ENCODE measurements at places on chromosomes 16 and 17.

- no peak for DNase-seq
Observed at GRCh38 chr17:19570544-19571062, 36.9 kb downstream of the SLC47A1 start.

DNA sequence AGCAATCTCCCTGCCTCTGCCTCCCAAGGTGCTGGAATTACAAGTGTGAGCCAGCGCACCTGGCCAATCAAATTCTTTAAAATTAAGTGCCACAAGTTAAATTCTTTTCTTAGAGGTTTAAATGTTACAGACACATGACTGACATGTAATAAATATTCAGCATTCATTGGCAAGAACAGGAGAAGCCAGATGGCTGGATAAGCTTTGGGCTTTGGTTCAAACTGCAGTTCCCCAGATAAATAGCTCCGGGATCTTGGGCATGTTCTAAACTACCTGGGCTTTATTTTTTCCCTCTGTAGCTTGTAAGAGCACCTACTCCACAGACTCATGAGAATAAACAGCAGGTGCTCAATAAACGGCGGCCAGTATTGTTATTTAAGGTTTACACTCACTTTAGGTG lies 34.1 kb downstream of the ABAT start:
- no peak for DNase-seq

DNA sequence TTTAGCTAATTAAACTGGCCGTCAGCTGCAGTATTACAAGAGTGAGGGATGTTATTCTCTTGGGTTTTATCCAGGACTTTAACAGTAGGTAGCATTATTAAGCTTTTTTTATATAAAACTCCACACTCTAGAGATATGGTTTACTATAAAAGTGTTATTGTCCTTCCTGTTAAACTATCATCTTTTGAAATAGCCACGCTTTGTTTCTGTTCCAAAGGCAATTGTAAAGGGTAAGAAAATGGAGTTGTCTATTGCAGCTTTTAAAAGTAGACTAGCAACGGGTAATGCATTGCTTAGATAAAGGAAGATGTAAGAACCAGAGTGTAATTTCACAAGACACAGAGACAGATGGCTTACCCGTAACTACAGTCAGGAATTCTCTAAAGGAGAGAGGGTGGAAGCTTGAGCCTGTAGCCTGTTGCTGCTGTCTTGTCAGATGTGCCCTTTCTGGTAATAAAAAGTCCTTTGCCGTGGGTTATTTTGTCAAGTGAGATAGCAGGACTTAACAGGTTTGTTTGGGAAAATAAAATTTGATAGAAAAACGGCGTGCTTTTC lies 56.4 kb downstream of the WWOX start:
- DNase-seq = no peak

- no peak for DNase-seq
Observed at GRCh38 chr17:57284984-57285646, 28.8 kb downstream of the MSI2 start.

- DNase-seq = no peak
Observed at GRCh38 chr17:38671939-38672720, 2.6 kb downstream of the EPOP start.

- no peak for DNase-seq
Observed at GRCh38 chr17:66612993-66613392, 221.9 kb upstream of the CACNG5 start.

DNA sequence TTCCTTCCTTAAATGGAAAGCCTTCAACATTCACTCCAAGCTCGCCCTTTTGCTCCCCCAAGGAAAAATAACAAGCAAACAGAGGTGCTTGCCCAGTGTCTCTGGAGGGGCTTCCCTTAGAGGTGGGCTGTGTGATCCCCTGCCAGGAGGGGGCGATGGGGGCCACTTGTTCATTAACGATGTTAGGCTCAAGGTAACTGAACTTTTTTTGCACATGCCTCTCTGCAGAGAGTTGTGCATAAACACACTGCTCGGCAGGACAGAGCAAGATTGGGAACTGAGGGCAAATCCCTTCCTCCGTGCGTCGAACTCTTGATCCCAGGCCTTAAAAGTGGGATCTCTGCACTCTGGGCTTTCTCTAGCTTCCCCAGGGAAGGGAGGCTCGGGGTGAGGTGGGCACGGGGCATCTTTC lies 15.5 kb upstream of the NAGLU start:
- no peak for DNase-seq

GRCh38 chr16:84082110-84082509 lies 34.6 kb downstream of the MBTPS1 start:
- DNase-seq = no peak

DNA sequence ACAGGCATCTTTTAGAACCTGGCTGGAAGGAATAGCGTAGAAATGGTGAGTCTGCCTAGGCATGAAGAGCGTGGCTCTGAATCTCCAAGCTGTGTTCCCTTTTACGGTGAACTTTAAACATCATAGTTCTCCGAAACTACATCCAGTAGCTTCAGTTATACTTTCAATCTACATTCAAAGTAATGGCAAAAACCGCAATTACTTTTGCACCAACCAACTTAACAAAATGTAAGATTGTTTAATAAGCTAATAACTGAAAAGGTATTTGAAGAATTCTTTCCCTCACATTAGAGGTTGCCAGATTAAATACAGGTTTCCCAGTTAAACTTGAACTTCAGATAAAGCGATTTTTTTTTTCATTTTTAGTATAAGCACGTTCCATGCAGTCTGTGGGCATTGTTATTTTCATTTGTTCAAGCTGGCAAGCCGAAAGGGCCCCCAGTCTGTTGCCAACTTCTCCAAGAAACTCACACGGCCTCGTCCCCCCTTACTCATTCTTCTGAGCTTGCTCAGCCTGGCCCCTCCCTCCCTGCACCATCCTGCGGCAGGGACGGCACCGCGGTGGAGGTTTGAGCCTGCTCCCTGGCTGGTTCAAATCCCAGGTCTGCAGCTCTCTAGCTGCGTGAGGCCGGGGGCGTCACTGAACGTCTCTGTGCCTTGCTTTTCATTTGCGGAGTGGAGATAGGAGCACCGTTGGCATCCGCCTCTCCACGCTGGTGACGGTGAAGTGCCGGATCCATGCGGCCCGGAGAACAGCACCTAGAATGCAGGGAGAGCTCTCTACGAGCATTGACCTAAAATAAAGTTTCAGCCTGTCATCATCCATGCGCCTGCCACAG lies 3.5 kb upstream of the MTHFSD start:
- DNase-seq = no peak

GRCh38 chr16:80710918-80711317 lies 93.5 kb downstream of the CDYL2 start:
- DNase-seq = no peak

DNA sequence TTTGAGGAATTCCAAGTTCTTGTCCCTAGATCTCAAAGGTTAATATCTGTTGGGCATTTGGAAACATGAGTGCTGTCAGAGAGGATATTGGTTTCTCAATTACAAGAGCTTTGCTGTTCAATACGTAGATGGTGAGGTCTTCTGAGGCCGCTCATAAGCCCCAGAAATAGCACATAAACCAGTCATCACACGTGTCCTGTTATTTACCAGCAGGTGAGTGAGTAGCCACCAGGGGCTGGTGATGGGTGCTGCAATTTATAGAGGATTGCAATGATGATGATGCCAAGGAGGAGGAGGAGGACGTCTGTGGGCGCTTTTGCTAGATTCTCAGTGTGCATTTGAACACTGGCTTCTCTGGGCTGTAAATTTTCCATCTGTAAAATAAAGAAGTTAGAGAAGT lies 89.0 kb downstream of the SALL1 start:
- no peak for DNase-seq

DNA sequence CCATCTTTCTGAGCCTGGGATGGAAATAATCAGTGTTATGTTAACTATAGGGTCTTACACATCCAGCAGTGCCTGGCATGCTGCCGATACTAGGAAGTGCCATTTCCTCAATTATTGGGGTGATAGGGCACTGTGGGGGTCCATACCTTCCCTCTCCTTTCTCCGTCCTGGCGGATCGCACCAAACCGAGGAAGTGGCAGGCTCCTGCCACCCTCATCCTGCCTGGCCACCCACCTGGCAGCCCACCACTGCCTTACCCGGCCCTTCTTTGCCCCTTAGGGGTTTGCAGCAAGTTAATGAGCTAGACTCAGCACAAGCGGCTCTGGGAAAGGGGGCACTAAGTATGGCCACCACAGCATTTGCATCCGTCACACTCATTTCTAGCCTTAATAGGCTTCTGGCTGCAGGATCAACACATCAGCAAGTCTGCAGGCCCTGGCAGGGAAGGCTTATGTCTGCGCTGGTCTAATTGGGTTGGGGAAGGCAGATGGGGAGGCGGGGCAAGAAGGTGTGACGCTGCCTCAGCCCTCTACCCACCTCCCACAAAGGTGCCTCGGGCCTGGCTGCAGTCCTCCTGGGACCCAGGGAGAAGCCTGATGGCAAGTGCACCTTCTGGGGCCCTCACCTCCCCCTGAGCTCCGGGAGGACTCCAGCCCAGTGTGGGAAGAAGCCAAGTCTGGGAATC lies 28.6 kb downstream of the DCAKD start:
- DNase-seq = no peak

- DNase-seq = no peak
Observed at GRCh38 chr17:65403626-65404025, 157.8 kb downstream of the AXIN2 start.

GRCh38 chr16:85947230-85948137 lies 48.5 kb downstream of the IRF8 start:
- DNase-seq = no peak

DNA sequence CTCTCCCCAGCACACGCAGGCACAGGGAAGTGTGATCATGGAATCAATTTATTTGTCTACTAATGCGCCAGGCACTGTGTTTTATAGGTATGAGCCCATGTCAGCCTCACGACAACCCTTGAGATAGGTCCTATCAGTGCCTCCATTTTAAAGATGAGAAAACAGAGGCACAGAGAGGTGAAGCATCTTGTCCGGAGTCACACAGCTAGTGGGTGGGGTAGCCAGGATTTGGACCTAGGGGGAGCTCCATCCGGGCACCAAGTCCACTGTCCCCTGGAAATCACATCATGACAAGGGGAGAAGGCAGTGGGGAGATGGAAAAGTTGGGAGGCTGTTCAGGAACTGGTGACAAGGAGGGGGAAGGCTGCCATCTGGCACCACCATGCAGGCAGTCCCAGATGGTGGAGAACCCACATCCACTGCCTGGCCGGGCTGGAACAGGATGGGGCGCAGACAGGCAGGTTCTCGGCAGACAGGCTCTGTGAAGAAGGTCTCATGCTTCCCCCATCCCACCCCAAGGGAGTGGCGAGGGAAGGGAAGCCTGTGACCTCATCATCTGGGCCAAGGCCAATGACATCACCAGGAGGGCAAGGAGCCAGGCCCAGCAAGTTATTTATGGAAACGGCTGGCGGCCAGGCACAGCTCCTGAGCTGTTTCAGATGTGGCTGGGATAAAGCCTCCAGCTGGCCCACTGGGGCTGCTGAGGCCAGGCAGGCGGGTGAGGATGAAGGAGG lies 126.0 kb upstream of the SDK2 start:
- DNase-seq = peak; percentile 81

DNA sequence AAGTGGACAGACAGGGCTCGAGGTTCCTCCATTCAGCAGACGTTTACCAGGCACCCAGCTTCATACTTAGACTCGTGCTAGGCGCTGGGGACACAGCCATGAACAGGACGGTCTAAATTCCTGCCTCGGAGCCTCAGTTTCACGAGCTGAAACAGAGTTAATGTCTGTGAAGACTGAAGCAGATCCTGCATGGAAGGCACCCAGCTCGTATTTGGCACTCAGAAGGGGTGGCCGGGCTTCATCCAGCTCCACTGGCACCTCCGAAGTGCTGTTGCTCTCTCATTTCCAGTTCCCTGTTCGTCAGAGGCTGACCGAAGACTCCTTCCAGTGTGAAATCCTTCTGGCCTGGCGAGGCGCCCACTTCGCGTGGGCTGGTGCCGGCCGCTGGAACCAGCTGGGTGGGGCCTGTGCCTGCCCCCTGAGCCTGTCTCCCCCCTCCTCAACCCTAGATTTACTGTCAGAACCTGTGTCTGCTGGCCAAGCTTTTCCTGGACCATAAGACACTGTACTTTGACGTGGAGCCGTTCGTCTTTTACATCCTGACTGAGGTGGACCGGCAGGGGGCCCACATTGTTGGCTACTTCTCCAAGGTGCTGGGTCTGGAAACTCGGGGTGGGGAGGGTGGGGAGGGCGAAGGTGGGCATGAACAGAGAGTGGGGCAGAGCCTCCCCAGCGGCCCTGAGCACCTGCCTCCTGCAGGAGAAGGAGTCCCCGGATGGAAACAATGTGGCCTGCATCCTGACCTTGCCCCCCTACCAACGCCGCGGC lies 5.8 kb downstream of the PRSS8 start:
- no peak for DNase-seq

- DNase-seq = no peak
Observed at GRCh38 chr16:85675251-85675874, 13.4 kb downstream of the GINS2 start.

- peak; percentile 40 for DNase-seq
Observed at GRCh38 chr16:17724242-17724898, 253.6 kb upstream of the XYLT1 start.

DNA sequence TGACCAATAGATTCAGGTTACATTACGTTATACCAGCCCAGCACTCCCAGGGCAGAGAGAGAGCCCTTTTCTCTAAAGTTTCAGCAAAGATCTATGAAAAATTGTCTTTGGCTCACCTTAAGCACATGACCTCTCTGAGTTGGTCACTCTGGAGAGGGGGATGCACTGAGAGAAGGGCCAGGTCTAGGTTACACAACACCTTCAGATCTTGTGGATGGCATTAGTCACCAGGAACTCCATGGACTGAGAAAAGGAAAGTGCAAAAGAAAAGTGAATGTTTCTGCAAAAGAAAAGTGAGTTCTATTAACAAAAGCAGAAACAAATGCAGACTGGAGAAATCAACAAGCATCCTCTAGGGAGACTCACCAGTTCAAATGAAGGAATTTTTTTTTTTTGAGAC lies 253.3 kb upstream of the SALL1 start:
- no peak for DNase-seq

GRCh38 chr16:87527055-87527724 lies 34.4 kb upstream of the ZCCHC14 start:
- no peak for DNase-seq

DNA sequence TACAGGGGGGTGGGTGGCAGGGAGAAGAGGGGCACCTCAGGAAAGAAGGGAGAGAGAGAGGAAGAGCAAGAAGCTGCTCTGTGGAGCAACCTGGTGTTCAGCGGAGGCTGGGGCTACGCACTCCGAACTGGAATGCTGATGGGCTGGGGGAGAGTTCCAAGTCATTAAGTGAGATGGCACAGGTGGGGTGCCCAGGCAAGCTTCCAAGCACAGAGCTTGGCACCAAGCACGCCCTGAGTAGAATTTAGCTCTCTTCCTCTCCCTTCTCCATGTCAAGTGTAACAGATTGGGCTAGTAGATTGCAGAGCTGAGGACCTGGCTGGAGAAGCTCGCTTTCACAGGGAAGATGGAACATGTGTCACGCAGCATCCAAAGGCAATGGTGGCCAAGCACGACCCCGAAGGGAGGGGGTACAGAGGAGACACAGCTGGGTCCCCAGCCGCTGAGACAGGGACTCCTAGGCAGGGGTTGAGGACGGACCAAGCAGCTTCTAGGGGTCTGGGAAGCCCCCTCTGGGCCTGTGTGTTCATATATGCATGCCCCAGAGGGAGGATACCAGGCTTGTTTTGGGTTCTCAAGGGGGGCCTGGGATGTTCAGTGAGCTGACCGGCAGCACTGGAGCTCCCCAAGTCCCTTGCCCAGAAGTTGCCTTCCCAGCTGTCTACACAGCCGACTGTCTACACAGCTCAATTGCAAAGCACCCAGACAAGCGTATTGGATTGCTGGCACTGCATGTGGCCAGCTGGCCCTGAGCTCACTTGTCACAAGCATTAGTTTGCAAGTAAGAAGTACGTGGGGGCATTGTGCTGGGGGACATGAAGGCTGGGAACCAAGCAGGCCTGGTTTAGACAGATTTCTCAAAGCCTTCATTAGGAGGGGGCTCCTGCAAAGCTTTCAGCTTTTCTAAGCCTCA lies 247.8 kb downstream of the ENGASE start:
- no peak for DNase-seq
